ENCODE measurements at places on chromosomes 4 and X.

GRCh38 chrX:129840344-129840743, 3.3 kb downstream of the ZDHHC9 start:
- no peak for DNase-seq

- DNase-seq, result peak; percentile 89
These were observed 509.8 kb downstream of the CENPC start for GRCh38 chr4:67035501-67035900.

- no peak for DNase-seq
These were observed 1981.9 kb upstream of the TENM3 start for GRCh38 chr4:180261346-180261745.

- no peak for DNase-seq
These were observed 114.6 kb upstream of the GRID2 start for GRCh38 chr4:92189146-92189545.

DNA sequence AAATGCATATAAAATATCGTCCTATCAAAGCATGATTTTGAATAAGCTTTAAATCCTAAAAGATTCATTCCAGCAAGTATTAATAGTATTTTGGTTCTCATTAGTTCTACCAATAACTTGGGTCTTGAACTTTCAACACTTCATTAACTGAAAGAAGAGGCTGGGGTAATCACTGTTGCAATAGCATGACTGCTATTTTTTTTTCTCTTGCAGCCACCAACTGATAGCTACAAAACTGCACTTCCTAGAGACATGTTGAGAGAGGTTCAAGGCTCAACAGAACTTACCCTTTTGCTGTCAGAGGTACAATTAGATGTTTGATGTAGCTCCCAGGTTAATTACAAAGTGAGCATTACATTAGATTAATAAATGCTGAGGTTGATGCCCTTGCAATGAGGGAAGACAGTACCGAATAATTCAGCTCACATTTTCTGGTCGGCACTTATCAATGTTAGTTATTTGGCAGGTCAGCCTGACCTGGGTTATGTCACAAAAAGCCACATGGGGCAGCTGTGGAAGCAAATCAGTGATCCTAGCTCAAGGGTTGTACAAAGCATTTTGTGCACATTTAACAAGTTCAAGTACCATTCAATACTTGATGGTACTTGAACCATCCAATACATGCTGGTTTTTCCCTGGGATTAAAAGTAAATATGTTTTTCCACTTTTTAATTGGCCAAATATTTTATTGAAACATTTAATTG, 29.9 kb upstream of the TET2 start:
- no peak for DNase-seq

- DNase-seq, result no peak
These were observed 35.7 kb downstream of the ZNF518B start for GRCh38 chr4:10421344-10422055.

GRCh38 chrX:38882894-38883626, 81.8 kb downstream of the MID1IP1 start:
- no peak for DNase-seq

- peak; percentile 43 for DNase-seq
These were observed 94.3 kb downstream of the DDIT4L start for GRCh38 chr4:100095729-100096595.

DNA sequence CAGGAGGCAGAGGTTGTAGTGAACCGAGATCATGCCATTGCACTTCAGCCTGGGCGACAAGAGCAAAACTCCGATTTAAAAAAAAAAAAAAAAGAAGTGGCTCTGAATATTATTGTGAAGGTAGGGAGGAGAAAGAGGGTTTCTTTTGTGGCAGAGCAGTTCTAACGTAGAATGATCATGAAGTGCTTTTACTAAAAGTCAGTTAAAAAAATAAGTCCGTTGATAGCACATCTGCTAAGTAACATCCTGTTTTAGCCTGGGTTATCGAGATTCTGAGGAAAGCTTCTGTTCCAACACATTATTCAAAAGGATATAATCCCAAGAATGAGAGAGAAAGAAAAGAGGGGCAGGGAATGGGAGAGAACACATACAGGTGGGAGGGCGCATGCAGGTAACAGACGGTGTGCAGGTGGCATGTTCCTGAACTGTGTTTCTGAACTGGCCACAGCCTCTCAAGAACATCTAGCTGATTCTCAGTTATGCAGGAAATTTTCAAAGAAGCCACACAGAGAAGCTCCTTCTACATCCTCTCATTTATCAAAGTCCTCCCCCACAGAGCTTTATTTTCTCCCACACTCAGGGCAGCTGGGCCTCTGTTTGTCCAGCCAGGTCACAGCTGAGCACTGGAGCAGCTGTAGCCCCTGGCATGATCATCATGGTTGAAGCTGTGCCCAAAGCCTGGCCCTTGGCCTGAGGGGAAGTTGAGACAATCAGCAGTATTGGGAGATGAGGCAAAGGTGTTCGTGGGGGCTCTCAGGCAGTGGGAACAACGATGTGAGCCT, 342.3 kb downstream of the ZNF674 start:
- DNase-seq, result no peak

DNA sequence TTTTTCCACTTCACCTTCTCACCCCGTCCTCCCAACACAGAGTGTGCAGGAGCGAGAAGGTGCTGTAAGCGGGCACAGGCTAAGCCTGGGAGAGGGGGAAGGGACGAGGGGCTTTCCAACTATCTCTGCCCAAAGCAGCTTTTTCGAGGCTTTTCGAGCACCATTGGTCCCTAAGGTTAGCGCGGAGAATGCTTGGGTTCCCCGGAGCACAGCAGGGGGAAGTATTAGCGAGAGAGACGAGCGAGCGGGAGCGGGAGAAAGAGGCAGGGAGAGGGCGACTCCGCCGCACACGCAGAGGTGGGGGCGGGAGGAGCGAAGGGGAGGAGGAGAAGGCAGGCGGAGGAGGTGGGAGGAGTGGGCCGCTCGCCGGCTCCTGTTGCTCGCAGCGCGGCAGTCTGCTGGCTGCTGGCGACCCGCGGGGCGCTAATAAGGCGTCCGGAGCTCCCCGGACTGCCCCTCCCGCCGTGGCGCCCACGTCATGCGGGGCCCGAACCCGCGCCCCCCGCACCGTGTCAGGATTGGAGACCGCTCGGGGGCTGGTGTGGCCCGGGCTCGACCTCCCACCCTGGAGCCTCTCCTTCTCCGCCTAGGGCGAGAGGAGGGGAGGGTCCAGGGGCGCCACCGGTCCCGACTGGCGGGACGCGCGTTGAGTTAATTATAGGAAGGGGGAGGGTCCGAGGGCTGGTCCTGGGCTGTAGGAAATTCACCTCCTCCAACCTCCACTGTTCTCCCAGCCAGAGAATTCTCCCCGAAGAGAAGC, at the start of gene ADAMTS3:
Gene ADAMTS3 (minus strand): TSS at position 263 of the 760 bp plus-strand sequence. CDS start 459 bp downstream, outside the sequence.
- no peak for DNase-seq

DNA sequence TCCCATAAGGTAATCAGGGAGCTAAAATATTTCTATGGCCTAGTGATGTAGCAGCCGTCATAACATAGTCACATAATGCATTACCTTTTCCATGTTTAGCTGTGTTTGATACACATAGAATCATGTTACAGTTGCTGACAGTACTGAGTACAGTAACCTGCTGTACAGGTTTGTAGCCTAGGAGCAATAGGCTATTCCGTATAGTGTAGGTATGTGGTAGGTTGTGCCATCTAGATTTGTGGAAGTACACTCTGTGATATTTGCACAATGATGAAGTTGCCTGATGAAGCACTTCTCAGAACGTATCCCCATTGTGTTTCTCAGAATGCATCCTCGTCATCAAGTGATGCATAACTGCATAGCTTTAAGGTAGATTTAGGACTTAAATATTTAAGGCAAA, 495.6 kb upstream of the ZFP42 start:
- no peak for DNase-seq

- DNase-seq, result no peak
These were observed 136.8 kb downstream of the CHRNA9 start for GRCh38 chr4:40471923-40472322.

- peak; percentile 21 for DNase-seq
These were observed 156.1 kb downstream of the STPG2 start for GRCh38 chr4:97987019-97987648.

- DNase-seq, result no peak
These were observed 1253.7 kb downstream of the TECRL start for GRCh38 chr4:63155561-63155960.

- no peak for DNase-seq
These were observed 189.6 kb upstream of the LNX1 start for GRCh38 chr4:53780736-53781400.

- no peak for DNase-seq
These were observed 67.9 kb upstream of the PUDP start for GRCh38 chrX:7215842-7216241.

DNA sequence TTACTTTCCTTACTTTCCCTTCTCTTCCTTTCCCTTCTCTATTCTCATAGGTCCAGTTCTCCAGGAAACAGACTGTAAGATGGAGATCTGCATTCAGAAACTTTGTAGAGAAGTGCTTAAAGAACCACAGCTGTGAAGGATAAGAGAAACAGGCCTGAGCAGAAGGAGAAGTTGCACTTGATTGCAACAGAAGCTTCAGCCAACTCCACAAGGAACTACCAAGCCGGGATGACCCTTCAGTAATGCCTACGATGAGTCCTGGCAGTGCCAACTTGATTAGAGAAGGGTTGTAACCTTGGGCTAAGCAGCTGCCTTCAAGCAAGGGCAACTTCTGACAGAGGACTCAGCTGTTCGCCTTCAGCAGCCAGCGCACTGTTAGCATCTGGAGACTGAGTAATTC, 413.3 kb upstream of the RASGEF1B start:
- no peak for DNase-seq

DNA sequence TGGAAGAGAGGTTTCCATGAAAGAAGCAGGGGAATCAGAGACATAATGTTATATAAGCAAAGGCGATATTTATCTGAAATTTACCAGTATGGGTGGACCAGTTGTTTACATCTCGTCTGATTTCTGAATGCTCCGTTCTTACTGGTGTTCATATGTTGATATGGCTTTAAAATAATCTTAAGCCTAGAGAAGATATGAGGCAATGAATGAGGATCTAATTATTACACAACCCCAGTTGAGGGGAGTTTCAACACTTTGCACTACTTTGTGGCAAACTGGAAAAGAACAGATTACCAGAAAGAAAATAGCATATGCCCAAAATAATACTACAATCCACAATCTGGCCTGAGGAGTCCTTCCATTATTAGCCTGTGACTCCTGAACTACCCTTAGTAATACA, 263.3 kb upstream of the MAGEB2 start:
- no peak for DNase-seq

DNA sequence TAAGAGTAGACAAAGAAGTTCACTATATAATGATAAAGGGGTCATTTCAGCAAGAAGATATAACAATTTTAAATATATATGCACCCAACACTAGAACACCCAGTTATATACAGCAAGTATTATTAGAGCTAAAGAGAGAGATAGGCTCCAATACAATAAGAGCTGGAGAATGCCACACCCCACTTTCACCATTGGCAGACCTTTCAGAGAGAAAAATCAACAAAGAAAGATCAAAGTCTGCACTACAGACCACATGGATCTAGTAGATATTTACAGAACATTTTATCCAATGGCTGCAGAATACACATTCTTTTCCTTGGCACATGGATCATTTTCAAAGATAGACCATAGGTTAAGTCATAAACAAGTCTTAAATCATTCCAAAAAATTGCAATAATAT, 479.7 kb upstream of the DIAPH2 start:
- no peak for DNase-seq

- DNase-seq, result no peak
These were observed 971.8 kb upstream of the AGA start for GRCh38 chr4:178414042-178414441.

GRCh38 chr4:140326395-140326993, 47.0 kb upstream of the SCOC start:
- peak; percentile 61 for DNase-seq

DNA sequence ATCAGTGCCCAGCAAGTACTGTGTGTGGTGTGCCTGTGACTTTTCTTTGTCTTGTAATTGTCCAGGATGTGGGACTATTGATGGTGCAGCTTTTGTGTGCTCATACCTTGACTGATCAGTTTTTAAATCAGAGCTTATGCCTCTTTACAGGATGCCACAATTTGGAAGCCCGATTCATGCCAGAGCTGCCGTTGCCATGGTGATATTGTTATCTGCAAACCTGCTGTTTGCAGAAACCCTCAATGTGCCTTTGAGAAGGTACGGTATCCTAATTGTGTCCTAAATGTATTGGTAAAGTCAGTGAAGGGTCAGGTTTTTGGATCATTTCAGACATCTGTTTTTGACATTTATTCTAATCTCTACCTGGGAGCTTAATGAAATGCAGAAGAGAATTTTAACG, 180.2 kb downstream of the FRAS1 start:
- no peak for DNase-seq

- no peak for DNase-seq
These were observed 109.4 kb downstream of the FHIP1A start for GRCh38 chr4:151518359-151518758.

DNA sequence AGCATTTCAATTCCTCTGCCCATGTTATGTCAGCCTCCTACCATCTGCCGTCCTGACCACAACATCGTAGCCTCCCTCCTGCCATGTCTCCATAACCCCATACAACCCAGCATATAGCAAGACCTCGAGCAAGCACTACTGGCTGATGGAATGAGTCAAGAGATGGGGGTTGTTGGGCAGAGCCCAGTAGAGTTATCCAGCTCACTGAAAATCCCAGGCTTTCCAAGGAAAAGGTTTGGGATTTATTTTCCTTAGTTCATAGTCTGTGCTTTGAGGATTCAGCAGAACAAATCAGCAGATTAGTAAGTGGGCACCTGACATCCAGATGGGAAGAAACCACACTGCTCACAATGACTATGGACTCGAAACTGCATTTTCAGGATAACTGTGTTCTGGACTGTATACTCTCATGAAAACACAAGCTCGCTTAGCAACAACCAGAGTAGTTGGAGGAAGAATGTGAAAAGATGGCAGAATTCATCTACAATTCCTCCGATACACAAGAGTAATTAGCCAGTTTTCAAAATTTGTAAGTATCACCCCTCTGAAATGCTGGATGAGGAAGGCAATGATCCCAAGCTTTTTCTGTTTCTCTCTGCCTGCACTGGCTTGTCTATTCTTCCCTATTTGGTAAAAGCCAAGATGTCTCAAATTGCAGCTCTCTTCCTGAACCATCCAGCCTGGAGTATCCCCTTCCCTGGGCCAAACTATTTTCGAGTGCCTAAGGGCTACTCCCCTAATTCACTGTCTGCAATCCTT, 186.2 kb upstream of the TBL1X start:
- no peak for DNase-seq

DNA sequence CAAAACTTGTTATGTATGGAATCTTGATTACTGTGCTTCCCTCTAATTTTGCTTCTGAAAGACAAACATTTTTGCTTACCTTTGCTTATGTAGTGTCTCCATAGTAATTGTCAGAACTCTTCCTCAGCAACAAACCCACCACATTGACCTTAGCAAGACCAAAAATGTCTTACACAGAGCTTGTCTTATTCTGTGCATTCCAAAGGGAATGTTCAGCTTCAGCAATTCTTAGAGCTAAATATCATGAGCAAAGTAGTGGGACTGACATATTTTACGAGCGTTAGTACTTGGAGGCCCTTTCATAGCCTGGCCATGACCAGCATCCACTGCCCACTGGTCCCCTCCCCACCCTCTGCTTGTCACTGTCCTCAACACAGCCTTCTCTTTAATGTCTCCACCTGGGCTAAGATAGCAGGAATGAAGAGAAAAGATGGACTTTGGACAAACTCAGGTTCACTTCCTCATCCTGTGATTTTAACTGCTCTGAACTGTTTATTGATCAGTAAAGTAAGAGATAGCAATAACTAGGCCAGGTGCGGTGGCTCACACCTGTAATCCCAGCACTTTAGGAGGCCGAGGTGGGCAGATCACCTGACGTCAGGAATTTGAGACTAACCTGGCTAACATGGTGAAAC, 15.5 kb upstream of the SH3D19 start:
- DNase-seq, result no peak

GRCh38 chrX:7269991-7270390, 122.0 kb upstream of the PUDP start:
- no peak for DNase-seq

GRCh38 chr4:14856062-14856933, 146.0 kb upstream of the CPEB2 start:
- DNase-seq, result no peak

Data from NCI-H446 treated with DMSO at 0.1 percent for 48 hours (cell line).